ENCODE measurements at places on chromosomes 11 and 22.

GRCh38 chr11:111010391-111011274, 234.9 kb upstream of the POU2AF2 start:
- no peak for DNase-seq

- DNase-seq: no peak
Measured at GRCh38 chr11:112878033-112878601, 83.1 kb upstream of the NCAM1 start.

- DNase-seq: no peak
Measured at GRCh38 chr11:27976262-27976661, 131.7 kb downstream of the KIF18A start.

GRCh38 chr11:67562963-67563704, 20.5 kb upstream of the GSTP1 start:
- no peak for DNase-seq

- no peak for DNase-seq
Measured at GRCh38 chr11:65398362-65398910, 12.0 kb downstream of the FRMD8 start.

GRCh38 chr11:95717314-95717713, 72.3 kb downstream of the FAM76B start:
- DNase-seq: no peak

GRCh38 chr11:12180257-12181205, 70.1 kb downstream of the MICAL2 start:
- no peak for DNase-seq

DNA sequence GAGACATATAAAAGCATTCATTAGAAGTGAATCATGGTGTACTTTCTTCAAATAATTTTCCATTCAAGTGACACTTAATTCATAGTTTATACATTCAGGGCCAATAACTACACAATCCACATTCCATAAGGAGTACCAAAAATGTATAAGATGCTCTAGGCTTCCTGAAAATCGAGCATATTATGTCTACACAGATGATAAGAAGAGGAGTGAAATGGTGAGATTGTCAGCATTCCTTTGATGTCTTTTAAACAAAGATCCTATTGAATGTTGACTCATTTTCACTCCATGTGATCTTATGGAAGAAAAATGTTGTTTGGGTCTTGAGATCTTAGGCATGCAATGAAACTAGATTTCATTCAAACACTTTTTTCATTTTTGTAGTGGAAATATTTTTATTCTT, 843.2 kb downstream of the KCNA4 start:
- DNase-seq: no peak

DNA sequence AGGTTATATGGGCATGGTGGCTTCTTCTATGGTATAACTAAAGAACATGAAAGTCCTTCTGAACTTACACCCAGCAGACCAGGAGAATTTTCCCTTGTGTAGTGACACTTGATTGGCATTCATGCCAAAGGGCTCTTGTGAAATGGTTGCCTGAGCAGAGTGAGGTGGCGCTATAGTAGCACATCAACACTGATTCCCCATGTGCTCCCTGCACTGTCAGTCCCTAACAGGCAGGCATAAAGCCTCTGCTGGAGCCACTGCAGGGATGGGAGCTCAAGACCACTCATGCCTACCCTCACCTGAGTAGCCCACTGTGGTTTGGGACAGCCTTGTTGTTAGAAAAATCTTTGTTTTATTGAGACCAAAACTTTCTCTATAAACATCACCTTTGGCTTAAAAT, 92.6 kb upstream of the LIN7C start:
- DNase-seq: no peak

DNA sequence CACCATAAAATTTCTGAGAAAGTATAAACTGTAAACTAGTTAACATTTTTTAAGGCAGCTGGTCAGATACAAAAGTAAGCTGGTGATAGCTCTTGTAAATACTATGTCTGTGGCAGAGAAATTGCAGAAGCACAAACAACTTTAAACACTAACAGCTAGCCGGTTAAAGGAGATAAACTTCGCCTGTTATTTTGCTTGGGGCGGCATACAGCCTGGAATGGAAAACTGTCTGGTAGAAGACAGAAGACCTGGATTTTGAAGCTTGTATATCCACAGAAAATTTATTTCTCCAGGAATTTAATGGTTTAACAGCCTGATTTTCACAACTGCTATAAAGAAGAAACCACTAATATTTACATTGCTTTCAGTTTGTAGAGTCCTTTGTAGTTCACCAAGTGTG, 65.3 kb upstream of the FIBIN start:
- DNase-seq: no peak

DNA sequence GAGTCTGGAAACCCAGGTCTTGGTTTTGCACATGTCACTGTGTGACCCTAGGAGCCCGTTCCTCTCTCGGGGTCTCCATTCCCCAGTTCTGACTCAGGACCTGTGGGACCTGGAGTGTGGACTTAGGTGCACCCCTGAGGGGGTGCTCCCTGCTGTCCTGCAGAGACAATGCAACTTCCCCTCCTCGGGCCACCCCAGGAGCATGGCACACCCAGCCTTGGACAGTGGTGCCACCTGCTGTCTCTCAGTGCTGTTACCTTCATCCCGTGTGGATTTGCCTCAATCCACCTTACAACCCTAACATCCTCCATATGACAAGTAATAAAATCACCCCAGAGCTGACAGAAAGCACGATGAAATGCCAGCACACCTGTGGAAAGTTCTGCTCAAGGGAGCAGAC, 27.5 kb upstream of the CRYBB3 start:
- no peak for DNase-seq

- no peak for DNase-seq
Measured at GRCh38 chr11:114298710-114299109, 2.5 kb downstream of the NNMT start.
